ENCODE measurements at places on chromosomes 3 and 15.

- DNase-seq: no peak
Observed at GRCh38 chr15:88913850-88914169, 631 bp upstream of the MFGE8 start.

GRCh38 chr15:58407236-58407775, 24.5 kb upstream of the LIPC start:
- peak; percentile 42 for DNase-seq

GRCh38 chr3:146715170-146715569, 110.0 kb upstream of the PLSCR5 start:
- no peak for DNase-seq

DNA sequence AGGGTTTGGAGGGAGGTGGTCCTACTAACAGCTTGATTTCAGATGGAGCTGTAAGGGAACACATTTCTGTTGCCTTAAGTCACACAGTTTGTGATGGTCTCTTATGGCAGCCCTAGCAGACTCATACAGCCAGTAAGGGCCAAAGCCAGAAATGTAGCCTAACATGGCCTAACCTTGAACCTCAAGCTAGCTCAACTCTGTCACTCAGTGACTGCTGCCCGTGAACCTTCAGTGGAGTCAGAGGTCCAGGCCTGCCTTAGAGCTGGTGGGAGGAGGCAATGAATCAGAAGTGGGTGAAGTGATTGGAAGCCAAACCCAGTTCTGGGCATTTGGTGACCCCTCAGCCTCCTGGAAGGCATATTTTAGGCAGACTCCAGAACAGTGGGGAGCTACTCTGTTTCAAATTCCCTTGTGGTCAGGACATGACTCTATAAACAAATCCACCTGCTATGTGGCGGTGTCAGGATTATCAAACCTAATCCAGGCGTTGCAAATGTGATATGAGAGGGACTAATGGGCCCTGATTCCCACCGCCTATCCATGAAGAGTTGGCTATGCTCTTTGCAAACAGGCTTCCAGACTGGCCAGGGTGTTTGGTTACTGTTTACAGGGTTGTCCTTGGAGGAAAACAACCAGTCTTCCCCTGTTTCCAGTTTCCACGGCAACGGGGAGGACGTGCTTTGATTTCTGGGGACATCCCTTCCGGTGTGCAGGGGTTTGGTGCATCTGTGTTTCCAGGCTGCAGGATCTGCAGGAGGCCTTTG, 105.9 kb upstream of the AGBL1 start:
- no peak for DNase-seq

- DNase-seq: no peak
Observed at GRCh38 chr3:128416578-128417211, 50.0 kb downstream of the DNAJB8 start.

DNA sequence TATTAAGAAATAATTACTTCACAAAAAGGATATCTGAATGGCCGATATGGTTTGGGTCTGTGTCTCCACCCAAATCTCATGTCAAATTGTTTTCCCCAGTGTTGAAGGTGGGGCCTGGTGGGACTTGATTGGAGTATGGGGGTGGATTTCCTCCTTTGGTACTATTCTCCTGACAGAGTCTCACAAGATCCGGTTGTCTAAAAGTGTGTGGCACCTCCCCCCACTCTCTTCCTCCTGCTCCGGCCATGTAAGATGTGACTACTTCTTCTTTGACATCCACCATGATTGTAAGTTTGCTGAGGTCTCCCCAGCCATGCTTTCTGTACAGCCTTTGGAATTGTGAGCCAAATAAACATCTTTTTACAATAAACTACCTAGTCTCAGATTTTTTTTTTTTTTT, 34.5 kb downstream of the ZBTB11 start:
- DNase-seq: no peak

- DNase-seq: no peak
Observed at GRCh38 chr15:65059931-65060596, 7.7 kb downstream of the RASL12 start.

- DNase-seq: no peak
Observed at GRCh38 chr3:48693826-48694225, 8.1 kb upstream of the NCKIPSD start.

DNA sequence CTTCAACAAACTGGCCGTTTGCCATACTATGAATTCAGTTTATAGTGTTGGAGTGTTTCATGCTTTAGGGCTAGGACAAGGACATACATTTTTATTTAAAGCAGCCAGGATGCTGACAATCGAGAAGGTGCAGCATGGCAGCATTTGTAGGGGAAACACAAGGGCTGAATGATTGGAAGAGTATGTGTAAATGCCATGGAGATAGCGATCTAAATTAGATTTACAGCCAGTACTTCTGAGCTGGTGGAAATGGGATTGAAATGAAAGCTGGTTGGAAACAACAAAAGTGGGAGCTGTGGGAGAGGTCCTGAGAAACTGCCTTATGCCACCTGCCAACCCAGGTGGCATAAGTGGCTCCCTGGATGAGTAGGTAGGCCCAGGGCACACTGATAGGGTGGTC, 209.9 kb upstream of the MRPL3 start:
- no peak for DNase-seq

- DNase-seq: no peak
Observed at GRCh38 chr15:44227584-44227983, 32.5 kb upstream of the FRMD5 start.

- no peak for DNase-seq
Observed at GRCh38 chr3:42289026-42289425, 23.0 kb upstream of the CCK start.

DNA sequence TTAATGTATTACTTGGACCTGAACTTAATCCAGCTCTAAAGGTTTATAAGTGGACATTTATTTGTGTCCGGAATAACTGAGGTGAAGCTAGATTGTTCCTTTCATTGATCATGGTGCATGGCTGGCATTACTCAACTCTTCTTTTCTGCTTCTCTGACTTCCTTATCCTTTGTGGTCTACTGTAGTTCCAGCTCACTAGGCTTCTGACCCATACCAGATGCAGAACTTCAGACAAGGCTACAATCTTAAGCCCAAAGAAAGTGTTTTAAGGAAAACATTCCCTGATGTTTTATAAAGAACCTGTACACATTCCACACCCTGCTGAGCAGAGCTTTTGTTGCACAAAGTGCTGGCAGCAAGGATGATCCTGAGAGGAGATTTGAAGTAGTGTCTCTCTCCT, 250.8 kb upstream of the TGFBR2 start:
- DNase-seq: no peak

GRCh38 chr15:63407612-63408011, 26.0 kb upstream of the CA12 start:
- no peak for DNase-seq

DNA sequence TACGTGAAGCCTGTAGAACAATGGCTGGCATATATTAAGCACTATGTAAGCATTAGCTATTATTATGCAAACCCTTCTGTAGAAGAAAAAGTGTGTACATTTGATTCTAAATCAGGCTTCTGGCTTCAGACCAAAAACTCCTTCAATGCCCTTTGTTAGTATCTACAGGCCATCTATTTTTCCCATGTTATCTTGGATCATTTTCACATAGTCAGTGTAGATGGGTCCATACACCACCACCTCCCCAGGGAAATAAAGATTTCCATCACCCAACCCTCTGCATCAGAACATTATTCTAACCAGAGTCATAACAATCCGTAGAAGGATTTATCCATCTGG, 8.0 kb upstream of the KLHL6 start:
- no peak for DNase-seq

DNA sequence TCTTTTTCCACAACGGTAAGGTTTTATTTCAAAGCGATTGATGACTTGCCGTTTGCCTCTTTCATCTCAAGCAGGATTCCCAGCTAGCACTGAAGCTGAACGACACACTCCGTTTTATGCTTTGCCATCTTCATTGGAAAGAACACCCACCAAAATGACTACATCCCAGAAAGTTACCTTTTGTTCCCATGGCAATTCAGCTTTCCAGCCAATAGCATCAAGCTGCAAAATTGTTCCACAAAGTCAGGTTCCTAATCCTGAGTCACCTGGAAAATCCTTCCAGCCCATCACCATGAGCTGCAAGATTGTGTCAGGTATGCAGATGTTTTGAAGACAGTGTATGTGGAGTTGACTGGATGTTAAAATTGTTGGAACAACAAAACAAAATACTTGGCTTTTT, 56.5 kb downstream of the YEATS2 start:
- DNase-seq: no peak

DNA sequence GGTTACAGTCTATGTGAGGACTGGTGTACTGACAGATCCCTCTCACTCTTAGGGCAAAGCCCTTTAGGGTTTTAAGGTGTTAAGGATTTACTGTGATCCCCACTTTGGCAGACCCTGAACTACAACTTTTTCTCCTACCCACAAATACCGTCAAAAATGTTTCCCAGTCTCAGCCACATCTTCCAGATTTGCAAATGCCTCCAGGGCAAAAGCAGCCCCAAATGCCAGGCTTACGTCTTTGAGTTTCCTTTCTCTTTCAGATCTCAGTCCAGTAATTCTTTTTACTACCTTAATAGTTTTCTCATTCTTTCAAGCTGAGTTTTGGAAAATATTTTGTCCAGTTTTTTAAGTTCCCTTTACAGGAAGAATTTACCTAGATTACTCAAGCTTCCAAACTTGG, 13.4 kb upstream of the ITGA11 start:
- DNase-seq: no peak

DNA sequence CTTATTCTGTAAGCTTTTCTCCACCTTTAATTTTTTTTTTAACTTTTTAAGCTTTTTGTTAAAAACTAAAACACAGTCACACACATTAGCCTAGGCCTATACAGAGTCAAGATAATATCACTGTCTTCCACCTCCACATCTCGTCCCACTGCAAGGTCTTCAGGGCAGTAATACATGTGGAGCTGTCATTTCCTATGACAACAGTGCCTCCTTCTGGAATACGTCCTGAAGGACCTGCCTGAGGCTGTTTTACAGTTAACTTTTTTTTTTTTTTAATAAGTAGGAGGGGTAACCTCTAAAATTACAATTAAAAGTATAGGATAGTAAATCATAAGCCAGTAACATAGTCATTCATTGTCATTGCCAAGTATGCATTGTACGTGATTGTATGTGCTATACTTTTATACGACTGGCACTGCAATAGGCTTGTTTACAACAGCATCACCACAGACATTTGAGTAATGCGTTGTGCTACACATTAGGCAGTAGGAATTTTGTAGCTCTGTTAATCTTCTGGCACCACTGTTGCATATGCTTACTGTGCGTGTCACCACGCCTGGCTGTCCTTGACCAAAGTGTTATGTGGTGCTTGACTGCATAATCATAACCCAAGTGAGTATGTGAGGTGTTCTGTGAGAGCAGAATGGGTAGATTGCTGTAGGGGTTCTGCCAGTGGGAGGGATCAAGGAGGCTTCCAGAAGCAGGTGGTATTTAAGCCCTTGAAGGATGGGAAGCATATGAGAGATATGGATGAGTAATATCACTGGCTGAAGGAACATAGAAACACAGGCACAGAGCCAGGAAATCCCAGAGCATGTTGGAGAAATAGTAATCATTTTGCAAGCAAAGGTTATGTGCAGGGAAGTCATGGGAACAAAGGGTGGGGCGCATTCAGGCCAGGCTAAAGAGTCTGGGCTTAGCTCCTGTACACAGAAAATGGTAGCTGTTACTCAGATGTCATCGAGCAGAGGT, 18.3 kb downstream of the FBXO22 start:
- no peak for DNase-seq

All from C1 segment of cervical spinal cord (tissue), 14 donors.